NCI-H1436 treated with DMSO at 0.1 percent for 48 hours (cell line): ENCODE measurements at places on chromosomes 6 and 20.

DNA sequence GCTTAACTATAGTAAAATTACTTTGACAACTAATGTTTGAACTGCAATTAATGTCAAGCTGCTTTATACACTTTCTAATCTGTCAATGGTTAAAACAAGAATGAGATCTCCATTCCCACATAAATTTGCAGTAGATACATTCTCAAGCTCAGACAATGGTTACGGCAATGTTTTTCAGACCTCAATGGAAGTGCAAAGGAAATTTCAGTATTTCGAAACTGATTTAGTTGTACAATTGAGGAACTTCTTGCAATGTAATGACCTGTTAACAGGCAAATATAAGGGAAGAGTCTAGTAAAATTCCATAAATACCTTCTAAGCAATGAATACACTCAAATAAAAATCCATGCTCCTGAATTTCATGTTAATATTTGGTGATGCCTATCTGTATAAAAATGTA is 94.7 kb downstream of the ADTRP start:
- no peak for DNase-seq

DNA sequence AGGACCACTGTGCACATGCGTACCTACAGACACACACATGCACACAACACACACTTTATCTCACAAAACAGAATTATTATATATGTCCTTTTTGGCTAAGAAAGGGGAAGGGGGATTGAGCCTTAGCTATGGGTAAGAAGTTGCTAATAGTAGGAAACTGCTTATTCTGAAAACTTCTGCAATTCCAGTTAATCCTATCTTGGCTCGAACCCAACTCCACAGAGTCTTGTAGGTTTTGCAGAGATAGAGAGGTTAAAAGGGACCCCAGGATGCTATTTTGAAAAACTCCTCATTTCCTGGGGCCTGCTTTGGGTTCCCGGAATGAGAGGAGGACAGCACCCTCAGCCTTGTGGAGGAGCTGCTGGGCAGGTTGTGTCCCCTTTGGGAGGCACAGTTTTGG is 233.8 kb downstream of the CLIC5 start:
- DNase-seq: no peak

DNA sequence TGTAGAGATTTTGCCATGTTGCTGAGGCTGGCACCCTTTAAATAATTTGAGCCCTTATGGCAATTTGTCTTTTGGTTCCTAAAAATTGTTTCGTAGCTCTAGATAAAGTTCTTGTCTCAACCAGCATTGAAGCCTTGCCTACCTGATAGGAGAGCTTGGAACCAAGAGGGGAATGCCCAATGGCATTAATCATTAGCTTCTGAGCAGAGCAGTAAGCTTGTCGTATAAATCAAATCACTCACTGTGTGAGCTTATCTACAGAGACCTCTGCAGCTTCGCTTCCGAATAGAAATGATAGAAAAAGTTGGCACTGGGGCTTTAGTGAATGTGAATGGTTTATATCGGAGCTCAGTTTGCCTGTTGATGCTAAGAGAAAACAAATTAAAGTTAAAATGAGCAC is 10.7 kb downstream of the ANKRD6 start:
- DNase-seq: no peak

DNA sequence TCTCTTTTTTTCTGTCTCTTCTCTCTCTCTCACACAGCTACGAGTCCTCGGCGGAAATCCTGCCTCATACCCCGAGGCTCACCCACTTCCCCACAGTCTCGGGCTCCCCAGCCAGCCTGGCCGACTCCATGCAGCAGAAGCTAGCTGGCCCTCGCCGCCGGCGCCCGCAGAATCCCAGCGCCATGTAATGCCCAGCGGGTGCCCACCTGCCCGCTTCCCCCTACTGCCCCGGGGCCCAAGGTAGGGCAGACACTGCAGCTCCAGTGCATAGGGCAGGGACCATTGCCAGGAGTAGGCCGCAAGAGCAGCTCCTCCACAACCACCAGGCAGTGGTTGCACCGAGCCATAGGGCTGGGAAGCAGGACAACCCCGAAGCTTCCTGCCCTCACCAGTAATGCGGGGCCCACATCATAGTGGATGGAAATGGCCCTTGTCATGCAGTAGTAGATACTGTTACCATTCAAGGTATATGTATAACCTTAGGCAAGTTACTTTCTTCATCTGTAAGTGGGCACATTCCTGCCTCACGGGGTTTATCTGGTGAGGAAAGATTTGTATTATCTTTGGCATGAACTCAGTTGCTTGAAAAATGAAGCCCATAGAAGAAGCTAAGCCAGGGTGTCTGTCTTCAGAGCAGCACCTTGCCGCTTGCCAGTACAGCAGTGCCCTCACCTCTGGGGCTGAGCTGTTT is 36.9 kb upstream of the ID1 start:
- DNase-seq: no peak

GRCh38 chr6:12200015-12200564 is 90.1 kb upstream of the EDN1 start:
- DNase-seq: no peak

DNA sequence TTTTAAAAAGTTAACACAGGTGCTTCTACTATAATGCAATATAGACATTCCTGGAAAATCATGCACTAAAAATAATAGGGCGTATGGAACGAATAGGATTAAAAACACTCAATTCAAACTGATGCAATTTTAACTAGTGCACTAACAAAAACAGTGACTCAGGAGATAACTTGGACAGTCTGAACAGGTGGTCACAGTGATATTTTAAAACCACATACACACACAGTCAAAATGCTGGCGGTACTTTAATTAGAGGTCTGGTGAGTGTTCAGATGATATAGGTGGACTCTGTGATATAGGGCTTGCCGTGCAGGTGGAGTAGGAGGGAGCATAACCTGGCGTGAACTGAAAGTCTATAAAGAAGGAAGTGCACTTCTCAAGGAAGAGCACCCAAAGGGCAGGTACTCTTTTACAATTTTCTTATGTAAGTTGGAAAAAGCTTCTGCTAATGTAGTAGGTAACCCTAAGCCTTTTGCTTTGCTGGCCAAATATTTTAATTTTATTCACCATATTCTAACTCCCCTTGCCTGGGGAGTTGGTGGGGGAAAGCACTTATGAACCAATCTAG is 41.9 kb upstream of the PLN start:
- DNase-seq: no peak

DNA sequence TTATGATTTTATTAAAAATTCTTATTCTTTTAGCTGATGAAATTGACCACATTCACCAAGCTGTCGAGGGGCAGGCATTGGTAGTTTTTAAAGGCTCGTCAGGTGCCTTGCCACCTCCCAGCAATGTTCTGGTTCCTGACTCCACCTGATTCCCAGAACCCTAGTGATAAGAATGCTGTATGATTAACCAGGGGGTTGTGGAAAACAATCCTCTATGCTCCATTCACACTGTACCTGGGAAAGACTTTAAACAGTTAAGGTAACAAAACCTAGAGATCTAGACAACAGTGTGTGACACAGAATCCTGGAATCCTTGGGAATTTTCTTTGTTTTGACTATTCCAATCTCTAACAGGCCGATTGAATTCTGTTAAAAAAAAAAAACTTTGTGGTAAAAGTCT is 165.7 kb upstream of the OLIG3 start:
- no peak for DNase-seq

DNA sequence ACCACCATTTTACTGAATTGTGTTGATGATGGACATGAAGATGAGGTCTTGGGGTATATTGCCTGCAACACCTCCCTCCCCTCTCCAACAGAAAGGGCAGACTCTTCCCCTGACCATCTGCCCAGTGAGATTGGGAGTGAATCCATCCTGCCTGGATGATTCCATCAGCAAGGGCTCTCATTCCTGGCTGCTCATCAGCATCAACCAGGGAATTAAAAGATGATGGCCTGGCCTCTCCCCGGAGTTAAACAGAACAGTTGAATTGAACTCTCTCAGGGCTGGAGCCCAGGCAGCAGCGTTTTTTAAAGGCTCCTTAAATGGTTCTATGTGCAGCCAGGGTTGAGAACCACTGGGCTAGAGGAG is 14.6 kb upstream of the MRPS18A start:
- DNase-seq: no peak

DNA sequence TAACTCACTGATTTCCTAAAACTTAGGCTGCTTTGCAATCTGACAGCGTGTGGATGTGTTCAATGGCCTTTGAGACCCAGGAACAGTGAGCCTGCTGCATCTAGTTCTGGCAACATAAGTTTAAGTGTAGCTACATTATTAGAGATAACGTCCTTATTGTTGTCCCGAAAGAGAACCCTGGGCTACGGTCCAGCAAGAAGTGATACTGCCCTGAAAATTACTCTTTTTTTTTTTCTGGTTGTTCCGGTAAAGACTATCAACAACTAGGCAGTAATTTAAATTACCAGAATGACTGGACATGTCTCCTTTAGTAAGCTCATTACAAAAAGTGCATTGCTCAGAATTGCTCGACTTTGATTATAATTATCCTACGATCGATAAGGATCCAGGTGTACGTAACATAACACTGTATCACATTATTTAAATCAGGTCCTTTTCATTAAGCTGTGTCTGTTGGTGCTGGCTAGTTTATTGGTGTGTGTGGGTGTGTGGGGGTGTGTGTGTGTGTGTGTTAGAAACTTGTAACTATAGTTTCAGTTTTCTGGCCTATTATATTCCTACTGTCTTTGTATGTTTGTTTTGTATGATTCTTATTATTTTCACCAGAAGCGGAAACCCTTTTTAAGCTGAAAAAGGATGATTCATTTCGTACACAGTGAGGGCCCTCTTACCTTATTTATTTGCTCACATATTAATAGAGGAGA is 3.0 kb downstream of the TSHZ2 start:
- DNase-seq: no peak

GRCh38 chr6:156862711-156863110 is 85.5 kb downstream of the ARID1B start:
- no peak for DNase-seq

DNA sequence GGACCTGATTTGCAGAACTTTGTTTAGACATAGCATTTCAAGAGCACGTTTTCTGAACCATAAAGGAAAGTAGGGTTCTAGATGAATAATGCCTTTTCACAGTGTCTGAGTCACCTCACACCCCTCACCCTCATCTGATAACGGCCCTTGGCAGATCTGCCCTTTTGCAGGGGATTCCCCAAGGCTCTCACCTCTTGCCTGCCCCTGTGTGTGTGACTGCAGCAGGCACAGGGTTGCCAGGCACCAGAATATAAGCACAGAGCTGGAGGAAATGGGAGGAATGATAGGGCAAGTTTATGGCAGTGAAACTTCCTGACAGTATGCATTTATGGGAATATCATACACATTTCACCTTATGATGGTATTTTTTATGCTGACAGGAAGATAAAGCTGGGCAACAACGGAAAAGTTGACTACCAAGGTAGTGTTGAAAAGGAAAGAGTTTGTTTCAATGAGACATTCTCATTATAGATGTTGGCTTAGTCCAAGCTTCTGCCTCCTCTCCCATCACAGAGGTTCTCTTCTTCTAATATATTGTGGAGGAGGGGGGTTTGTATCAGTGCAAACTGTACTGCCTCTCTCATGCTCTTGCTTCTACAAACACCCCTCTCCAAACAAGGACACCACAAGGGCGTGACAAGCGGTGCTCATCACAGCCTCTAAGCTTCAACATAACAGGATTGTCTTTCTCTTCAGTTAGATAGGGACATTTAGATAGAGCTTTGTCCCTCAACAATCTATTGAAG is 101.5 kb upstream of the BACH2 start:
- DNase-seq: no peak

GRCh38 chr20:41981746-41982145 is 363.6 kb upstream of the CHD6 start:
- DNase-seq: no peak
